ENCODE measurements at places on chromosomes 5 and 9.
A peak's percentile ranks its signal among the peaks of the same experiment; 100 is the strongest.

- no peak for DNase-seq
Measured at GRCh38 chr5:3542158-3542557, 53.5 kb upstream of the IRX1 start.

- no peak for DNase-seq
Measured at GRCh38 chr5:116668390-116668789, 93.8 kb upstream of the SEMA6A start.

DNA sequence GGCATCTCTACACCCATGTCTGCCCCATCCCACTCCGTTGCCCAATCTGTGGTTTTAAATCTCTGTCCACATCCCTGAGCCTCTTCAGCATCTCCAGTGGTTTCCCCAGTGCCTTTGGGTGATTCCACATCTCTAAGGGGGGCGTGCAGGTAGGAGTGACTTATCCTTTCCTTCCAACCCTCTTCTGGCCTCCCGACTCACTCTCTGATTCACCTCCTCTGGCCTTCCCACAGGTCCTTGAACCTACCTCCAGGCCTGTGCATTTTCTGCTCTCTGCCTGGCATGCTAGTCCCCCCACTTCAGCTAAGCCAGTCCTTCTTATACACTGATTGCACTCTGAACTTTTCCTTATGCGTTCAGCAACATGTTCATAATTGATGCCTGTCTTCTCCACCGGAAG lies 99.0 kb downstream of the RALGPS1 start:
- DNase-seq: no peak

GRCh38 chr5:81300921-81301270 lies 491 bp upstream of the ZCCHC9 start:
- no peak for DNase-seq

GRCh38 chr5:139651853-139652787 lies 4.0 kb downstream of the CXXC5 start:
- DNase-seq: peak; percentile 19

DNA sequence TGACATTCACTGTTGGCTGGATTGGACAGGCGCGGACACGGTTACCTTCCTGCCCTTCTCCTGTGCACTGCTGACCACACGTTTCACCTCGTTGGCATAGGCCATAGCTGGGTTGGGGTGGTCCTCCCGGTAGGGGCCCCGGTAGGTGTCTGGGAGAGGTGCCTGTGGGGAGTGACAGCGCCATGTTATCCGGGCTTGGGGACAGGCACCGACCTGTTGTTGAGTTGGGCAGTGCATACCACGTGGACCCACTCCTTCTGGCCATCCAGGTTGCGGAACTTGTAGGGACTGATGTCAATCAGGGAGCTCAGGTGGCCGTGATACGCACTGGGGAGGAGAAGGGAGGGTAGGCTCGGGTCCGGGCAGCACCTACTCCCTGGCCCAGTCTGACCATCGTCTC lies 8.2 kb downstream of the PHYKPL start:
- no peak for DNase-seq

GRCh38 chr9:112496074-112496722 lies 9.6 kb downstream of the KIAA1958 start:
- no peak for DNase-seq

- DNase-seq: no peak
Measured at GRCh38 chr5:169744336-169744735, 107.3 kb downstream of the DOCK2 start.

- no peak for DNase-seq
Measured at GRCh38 chr5:33576726-33577590, 136.2 kb downstream of the TARS1 start.

DNA sequence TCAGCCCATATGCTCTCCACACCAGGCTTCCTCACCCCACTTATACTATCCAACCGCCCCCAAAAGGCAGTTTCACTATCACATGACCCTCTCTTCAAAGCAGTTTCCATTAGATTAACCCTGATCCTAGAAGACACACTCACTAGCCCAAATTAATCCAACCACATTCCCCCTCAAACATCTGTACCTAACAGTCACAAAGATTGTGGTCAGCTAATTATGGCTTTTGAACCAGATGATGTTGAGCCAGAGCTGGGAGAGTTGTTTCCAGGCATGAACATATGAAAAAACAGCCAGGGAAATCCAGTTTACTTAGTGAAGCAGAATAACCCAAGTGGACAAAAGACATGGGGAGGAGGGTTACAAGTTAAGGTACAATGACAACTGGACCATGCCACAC lies 131.2 kb downstream of the SPOCK1 start:
- DNase-seq: no peak

- DNase-seq: no peak
Measured at GRCh38 chr5:56346044-56346710, 113.0 kb upstream of the ANKRD55 start.

DNA sequence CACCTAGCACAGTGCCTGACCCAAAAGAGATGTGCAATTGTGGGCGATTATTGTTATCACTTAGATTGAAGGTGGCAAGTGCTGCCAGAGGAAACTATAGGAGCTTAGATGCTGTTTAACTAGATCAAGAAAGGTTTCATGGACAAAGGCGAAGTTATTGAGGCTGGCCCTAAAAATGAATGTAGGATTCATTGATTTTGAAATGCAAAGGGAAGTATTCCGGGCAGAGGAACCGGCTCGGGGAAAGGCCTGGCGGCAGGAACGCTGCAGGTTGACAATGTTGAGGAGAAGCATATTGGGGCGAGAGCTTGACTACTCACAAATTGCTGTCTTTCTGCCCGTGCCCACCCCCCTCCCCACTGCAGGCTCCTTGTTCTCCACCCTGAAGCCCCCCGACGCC lies 37.4 kb upstream of the TTC1 start:
- no peak for DNase-seq

DNA sequence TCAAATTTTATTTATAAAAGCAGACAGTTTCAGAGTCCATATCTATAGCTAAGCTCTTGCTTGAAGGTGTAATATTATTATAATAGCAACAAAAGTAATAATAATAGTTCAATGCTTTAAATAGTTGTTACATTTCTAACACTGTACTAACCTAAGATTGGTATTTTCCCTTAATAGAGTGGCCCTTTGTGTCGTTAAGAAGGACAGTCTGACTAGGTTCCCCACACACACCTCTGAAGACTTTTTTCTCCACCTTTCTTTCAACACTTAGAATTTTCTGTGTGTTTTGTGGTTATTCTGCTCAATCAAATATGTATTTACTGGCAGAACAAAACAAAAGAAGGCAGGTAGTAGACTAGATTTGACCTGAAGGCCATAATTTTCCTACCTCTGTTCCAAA lies 223.2 kb upstream of the ACO1 start:
- DNase-seq: no peak

DNA sequence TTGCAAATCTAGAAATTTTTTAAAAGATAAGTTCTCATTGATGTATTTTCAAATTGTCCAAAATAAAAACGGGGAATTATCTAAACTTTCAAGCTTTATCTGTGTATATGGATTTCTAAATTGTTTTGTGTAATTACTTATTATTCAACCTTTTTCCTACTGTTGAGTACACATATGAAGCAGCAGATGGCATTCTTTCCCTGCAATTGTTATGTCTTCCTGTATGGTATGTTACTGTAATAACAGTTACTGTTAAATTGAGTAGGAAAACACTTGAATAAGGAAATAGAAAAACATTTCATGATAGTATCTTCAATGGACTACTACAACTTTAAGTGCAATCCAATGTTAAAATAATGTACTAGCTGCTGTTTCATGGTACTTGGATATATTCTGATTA lies 124.8 kb downstream of the RANBP17 start:
- DNase-seq: no peak

Data from activated naive CD4-positive, alpha-beta T cell (primary cell).